ENCODE measurements at places on chromosomes 3 and 15.

- no peak for DNase-seq
Observed at GRCh38 chr3:42635111-42635510, 18.4 kb upstream of the ZBTB47 start.

- no peak for DNase-seq
Observed at GRCh38 chr3:41362638-41363559, 163.6 kb downstream of the CTNNB1 start.

DNA sequence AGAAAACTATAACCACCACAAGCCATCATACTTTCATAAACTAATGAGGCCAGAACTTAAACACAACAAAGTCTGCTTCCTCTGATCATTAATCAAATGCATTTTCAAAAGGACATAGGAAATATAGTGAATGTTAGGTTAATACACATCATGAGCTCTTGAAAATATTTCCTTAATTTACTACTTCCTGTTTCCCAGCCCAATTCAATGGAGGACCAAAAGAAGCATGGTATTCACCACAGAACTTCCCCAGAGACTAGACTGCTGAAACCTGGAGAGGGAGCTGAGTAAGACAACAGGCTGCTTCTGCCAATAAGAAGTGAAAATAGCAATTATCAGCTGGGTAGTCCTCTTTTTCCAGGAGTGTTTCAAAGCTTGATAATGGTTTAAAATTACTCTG is 250.3 kb downstream of the ULK4 start:
- no peak for DNase-seq

GRCh38 chr3:51408021-51408420 is 16.9 kb downstream of the RBM15B start:
- DNase-seq: no peak

DNA sequence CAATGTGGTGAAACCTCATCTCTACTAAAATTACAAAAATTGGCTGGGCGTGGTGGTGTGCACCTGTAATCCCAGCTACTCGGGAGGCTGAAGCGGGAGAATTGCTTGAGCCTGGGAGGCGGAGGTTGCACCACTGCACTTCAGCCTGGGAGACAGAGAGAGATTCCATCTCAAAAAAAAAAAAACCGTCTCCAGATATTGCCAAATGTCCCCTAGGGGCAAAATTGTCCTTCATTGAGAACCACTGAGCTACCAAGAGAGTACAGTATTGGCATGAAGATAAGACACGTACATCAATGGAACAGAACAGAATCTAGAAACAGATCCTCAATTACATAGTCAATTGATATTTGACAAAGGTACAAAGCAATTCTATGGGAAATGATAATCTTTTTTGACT is 98.0 kb downstream of the TFDP2 start:
- DNase-seq: no peak

- DNase-seq: no peak
Observed at GRCh38 chr3:8854656-8855055, 85.2 kb upstream of the OXTR start.

- no peak for DNase-seq
Observed at GRCh38 chr15:96756146-96756545, 425.6 kb downstream of the NR2F2 start.

DNA sequence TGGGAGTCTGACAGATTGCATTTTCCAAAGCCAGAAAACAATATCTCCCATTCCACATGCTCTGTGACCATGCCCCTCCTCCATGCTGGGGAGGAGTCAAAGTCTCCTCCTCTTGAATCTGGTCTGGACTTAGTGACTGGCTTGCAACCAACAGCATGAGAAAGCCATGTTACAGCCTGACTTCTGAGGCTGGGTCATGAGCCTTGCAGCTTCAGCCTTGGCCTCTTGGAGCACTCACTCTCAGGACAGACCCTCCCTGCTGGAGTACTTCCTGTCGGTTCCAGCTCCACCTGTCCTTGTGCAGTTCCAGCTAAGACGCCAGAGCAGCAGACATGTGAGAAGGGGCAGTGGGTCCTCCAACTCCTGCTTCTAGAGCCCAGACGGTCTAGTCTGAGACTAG is 49.7 kb upstream of the RBSN start:
- peak; percentile 62 for DNase-seq

DNA sequence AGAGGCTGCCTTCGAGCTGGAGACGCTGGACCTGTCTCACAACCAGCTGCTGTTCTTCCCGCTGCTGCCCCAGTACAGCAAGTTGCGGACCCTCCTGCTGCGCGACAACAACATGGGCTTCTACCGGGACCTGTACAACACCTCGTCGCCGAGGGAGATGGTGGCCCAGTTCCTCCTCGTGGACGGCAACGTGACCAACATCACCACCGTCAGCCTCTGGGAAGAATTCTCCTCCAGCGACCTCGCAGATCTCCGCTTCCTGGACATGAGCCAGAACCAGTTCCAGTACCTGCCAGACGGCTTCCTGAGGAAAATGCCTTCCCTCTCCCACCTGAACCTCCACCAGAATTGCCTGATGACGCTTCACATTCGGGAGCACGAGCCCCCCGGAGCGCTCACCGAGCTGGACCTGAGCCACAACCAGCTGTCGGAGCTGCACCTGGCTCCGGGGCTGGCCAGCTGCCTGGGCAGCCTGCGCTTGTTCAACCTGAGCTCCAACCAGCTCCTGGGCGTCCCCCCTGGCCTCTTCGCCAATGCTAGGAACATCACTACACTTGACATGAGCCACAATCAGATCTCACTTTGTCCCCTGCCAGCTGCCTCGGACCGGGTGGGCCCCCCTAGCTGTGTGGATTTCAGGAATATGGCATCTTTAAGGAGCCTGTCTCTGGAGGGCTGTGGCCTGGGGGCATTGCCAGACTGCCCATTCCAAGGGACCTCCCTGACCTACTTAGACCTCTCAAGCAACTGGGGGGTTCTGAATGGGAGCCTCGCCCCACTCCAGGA is 21.1 kb downstream of the NRROS start:
- DNase-seq: no peak

DNA sequence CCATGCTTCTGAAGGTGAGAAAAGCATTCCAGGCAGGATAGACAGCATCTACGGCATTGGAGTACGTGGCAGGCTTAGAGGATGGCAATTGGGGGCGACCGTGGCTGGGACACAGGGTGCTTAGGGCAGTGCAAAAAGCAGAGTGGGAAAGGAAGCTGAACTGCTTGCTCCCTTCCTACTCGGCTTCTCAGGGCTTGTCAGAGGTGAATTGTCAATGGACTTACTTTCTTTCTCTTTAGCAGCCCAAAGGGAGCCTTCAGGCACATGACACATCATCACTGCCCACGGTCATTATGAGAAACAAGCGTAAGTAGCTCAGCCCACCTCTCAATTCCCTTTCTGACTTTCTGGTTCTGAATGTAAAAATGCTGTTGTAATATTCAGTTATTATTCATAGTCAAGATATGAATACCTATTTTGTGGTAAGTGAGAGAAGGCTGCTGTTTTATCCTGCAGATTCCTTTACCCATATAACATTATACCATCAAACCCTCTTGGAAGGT is 84.3 kb downstream of the KLHL25 start:
- no peak for DNase-seq

DNA sequence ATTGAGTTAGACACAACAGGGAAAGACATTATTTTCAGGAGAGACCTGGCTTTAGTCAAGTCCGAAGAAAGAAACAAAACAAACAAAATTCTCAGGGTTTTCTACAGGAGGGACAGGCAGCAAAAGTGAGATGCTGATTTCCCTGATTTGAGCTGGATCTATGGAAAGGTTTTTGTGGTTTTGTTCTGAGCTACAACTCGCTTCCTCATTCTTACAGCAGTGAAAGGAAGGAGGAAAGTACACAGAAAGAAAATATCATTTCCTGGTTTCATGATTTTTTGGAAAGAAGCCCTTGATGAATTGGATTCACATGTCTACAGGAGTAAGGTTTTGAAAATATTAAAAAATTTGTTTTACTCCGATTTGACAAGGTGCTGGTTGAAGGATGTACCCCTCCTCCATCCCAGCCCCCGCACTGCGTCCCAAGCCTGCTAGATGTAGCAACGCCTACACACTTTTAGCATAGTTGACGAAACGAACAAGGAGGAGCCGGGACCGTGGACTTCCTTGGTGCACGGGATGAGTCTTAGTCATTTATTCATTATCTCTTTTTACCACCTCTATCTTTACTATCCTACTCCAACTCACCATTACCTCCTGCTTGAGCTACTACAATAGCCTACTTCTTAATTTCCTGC is 10.8 kb downstream of the PRICKLE2 start:
- no peak for DNase-seq

DNA sequence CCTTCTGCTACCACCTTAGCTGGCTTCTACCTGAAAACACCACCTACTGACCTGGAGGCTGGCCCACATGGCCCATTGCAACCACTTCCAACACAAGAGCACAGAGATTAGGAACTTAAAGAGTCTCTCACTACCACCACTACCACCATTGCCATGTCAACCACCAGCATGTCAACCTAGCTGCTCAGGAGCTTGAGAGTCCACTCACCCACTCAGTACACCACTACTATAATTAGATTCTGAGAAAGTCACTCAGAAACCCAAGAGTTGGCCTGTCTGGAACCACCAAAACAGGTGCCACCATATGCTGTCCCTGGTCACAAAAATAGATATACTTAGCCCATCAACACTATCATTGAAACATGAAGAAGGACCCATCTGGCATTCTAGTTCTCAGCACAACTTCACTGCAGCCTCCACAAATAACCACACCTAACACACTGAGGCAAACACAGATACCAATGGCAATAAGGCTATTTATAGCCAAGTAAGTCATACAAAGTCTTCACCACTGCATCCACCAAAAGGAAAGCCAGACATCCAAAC is 806.7 kb upstream of the EPHA6 start:
- no peak for DNase-seq

GRCh38 chr3:171348121-171348520 is 112.1 kb downstream of the TNIK start:
- DNase-seq: no peak

DNA sequence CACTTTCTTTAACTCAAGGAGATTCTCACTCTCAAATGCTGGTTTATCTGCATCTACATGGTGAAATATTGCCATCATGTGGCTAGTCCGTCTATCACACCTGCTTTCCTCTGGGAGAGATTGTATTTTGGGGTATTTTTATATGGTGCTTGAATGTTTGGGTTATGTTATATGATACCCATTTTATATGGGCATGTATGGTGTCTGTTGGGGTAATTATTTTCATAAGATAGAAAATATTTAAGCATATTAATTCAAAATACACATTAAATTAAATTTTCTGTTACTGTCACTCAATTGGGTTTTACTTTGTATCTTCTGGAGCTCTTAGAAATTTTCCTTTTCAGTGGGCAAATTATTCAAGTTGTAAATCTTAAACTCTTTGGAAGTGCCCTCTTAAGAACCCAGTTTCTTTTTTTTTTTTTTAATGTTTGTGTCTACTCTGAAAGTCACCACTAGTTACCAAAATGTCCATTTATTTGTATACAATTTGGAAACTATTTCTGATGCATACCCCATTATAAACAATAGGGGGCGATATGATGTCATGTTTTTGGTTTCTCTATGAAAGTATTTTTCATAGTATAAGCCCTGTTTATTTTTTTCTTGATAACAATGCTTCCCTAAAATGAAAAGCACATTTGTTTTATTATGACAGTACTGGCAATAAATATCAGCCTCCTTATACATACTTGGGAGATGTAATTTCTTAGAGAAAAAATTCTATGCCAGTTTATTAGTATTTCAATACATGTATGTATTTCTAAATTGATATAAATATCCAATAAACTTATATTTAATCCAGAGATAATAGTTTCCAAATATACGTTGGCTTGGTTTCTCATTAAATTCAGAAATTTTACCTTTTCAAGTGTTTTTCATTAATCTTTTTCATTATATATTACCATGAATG is 36.1 kb upstream of the PLSCR5 start:
- peak; percentile 21 for DNase-seq

GRCh38 chr3:70738291-70738681 is 425.8 kb upstream of the MDFIC2 start:
- DNase-seq: no peak

GRCh38 chr3:14125193-14126016 is 553 bp downstream of the TMEM43 start:
- peak; percentile 58 for DNase-seq

DNA sequence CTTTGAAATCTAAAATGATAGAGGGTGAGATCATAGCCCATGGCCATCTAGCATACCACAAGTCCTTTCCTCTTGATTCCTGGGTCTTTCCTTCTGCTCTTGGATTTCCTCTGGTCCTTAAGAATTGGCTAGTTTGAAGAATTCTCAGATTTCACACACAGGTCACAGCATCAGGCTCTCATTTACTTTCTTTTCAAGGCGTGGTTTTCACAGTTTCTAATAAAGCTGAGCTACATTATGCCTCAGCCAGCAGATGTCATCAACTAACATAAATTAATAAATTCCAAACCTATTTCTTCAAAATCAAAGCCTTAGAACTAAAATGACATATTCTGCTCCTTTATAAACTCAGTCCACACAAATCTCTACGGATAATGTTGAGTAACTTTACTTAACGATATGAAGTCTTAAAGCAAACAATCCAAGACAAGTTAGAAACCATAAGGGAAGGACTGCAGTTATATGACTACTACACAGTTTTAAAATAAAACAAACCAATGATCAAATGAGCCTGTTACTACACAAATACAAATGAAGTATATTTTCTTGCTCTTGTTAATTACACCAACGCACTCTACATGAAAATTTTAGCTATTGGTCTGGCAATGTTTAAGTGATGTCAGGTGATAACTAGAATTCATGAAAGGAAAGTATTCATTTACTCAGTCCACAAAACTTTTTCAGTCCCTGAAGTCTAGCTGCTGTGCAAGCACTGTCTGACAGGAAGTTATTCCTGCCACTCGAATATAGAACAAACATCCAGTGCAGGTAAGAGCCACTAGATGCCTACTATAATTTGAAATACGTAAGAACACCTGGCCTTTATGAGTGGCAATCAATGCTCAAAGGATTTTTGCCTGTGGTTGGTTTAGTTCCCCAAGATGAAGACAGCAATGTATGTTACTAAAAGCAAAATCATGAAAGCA is 9.2 kb downstream of the CCDC14 start:
- DNase-seq: no peak

GRCh38 chr3:133162265-133162664 is 124.1 kb downstream of the TMEM108 start:
- no peak for DNase-seq

DNA sequence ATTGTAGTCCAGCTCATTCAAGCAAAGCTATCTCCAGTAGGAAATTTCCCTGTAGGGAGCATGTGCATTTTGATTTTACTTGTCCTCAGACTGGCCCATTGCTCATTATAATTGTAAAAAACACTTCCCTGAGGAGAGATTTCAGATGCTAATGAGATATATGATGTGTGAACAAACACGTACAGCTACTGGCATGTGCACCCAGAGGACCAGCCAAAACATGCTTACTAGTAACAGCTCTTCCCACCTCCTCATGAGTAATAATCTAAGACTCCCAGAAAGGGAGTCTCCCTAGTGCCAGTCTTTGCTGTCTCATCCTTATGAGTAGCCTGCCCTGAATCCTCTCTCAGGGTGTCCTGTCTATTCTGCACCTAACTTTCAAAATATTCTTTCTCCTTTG is 43.4 kb downstream of the FBXO22 start:
- DNase-seq: no peak

GRCh38 chr3:64426551-64426950 is 201.3 kb upstream of the PRICKLE2 start:
- no peak for DNase-seq
